ENCODE measurements at places on chromosomes 6 and 20.
A peak's percentile ranks its signal among the peaks of the same experiment; 100 is the strongest.

- DNase-seq: no peak
These were observed 174.3 kb downstream of the TFAP2B start for GRCh38 chr6:50992704-50993625.

GRCh38 chr6:150352321-150353296, 16.2 kb upstream of the IYD start:
- DNase-seq: no peak

DNA sequence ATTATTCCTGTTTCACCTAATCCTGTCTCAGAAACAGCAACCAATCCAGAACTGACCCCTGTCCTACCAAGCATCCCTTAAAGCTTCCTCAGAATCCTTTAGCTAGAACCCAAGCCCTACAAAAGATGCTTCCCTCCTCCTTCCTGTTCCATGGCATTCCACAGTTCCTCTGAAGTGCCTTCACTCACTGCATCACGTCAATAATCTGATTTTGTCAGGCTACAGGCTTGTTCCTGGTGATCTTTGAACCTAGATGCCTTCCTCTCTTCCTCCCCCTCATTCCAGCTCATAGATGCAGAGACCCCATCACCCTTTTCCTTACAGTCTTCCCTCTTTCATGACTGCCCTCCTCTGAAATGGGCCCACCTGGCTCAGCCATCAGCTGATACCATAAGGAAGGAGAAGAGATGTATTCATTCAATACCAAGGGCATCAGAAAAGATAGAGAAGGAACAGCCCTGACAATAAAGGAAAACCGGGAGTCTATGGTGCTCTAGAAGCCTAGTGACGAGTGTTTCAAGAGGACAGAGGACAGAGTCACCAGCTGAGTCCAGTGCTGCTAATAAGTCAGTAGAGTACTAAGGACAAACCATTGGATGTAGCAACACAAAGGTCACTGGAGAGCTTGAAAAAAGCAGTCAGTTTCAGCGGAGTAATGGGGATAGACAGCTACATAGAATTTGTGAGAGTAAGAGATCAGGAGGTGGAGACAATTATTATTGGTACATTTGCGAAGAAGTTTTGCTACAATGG, 62.5 kb upstream of the SPDEF start:
- DNase-seq: no peak

GRCh38 chr6:47852727-47853126, 70.9 kb downstream of the OPN5 start:
- DNase-seq: no peak

DNA sequence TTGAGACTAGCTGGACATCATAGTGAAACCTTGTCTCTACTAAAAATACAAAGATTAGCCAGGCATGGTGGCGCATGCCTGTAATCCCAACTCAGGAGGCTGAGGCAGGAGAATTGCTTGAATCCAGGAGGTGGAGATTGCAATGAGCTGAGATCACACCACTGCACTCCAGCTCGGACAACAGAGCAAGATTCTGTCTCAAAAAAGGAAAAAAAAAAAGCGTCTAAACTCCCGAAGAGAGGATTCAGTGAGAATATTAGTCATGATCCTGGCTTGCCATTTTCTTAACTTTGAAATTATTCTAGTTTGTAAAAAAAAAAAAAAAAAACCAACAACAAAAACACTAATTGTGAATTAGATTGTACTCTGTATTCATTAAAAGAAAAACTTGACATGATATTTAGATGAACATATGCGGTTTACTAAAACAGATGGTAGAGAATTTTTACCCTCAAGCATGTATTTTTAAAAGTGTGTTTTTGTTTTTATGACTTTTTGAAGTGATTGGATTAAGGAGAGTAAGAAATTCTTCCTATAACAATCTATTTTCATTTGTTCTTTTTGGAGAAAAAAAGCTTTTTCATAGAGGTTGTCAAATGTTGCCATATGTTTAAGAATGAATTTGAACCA, 80.7 kb downstream of the UST start:
- DNase-seq: no peak

- no peak for DNase-seq
These were observed at the start of gene TBX18 for GRCh38 chr6:84764332-84765049. TSS of gene TBX18 (minus strand) at chr6:84764598. CDS start at chr6:84764181, 417 bp downstream.

DNA sequence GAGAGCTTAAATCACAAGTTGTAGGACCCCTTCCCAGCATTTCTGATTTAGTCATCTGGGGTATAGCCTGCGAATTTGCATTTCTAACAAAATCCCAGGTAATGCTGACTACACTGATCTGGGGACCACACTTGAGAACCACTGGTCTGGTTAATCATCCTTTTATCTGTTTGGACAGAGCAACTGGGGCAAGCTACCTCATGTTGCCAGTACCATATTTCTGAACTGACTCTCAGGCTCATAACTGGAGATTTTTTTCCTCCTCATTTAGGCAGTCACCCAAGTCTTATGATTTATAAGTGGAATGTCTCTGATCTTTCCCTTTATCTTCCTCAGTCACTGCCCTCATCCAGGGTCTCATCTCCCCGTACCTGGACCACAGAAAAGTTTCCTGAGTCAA, 12.0 kb upstream of the GTF3C6 start:
- no peak for DNase-seq

GRCh38 chr20:19071902-19072498, 140.4 kb upstream of the SLC24A3 start:
- no peak for DNase-seq

DNA sequence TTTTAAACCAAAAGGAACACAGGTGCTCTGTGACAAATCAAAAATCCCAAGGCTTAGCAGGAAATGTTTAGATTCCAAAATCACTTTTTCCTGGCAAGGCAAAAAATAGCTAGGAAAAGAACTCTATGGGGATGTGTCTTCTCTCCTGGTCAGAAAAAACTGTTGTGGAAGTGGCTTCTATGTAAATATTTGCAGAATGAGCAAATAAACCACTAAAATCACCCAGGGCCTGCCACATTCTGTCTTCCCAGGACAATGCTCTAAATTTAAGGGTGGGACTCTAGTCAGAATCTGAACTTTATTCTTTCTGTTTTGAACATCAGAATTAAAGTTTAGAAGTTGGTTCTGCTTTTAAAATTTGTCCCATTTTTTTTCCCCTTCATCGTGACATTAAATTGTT, 29.3 kb downstream of the GCM1 start:
- DNase-seq: no peak

DNA sequence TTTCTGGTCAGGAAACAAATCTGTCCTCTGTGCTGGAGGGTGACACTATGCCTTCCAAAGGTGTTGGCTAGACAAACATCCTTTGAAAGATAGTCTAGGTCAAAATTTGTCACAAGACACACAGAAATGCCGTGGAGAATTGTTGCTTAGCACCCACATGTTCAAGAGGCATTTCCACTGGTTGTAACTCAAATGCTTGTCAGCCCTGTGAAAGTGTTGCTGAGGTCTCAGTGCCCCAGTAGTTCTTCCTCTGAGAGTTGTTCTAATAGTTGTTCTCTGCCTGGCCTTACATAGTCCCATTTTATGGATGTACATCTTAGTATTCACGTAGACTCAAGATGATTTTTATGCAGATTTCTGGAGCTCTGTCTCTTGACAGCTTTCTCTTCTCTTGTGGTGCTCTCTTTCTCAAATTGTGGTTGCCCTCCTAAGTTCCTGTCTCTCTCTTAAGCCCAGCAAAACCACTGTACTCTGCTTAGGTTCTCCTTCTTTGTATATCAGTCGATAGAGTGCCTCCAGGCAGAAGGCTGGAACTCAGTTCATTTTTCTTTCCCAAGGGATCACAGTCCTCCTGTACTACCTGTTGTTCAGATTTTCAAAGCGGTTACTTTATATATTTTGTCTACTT, 39.5 kb upstream of the REV3L start:
- no peak for DNase-seq

GRCh38 chr20:44731657-44732056, 14.0 kb upstream of the KCNK15 start:
- no peak for DNase-seq

DNA sequence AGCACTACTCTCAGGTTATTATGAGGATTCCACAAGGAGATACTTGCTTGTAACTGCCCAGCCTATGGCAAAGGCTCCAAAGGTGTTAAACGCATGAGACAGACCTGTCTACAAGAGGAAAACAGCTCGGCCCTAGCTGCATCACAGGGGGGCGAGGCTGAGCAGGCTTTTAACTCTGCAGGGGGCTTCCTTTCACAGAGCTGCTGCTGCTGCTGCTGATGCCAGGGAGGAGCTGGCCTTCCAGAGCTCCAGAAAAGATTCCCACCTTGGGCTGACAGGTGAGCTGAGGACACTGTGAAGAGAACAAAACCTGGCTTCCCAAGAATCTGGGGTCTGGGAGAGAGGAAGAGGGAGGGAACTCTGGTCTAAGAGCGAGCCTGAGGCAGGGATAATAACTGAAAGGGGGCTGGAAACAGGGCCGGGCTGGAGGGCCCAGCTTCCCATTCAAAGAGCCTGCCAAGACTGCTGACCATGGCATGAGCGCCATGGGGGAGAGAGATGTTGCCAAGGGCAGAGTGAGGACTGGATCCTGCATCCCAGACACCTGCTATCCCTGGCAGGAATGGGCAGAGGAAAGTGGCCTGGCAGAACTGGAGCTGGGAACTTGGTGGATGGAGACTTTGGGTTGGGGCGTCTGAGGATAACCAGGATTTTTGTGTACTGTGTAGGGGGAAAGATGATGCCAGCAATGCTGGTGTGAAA, 211.1 kb upstream of the LRFN2 start:
- no peak for DNase-seq

DNA sequence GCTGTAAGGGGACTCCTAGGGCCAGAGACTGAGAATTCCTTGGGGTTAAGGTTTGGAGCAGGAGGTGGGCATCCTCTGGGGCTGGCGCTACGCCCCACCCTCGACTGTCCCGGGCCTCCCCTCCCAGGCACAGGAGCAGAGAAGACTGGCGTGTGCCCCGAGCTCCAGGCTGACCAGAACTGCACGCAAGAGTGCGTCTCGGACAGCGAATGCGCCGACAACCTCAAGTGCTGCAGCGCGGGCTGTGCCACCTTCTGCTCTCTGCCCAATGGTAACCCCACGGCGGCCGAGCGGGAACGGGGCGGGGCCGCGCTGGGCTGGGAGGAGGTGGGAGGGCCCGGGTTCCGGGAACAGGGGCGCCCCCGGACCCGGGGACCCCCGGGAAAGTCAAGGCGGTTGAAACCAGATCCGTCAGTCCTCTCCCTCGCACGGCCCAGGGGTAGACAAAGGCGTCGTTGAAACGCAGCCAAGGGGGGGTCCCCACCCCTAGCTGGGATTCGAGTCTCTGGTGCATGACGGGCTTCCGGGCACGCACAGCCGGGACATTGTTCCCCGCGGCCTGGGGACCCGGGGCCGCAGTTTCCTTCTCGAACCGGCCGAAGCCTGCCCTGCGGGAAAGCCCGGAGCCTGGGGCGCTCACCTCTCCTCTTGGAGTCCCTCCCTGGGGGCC, 844 bp downstream of the WFDC2 start:
- peak; percentile 48 for DNase-seq

GRCh38 chr20:53678990-53679596, 85.5 kb upstream of the ZNF217 start:
- no peak for DNase-seq

- peak; percentile 27 for DNase-seq
These were observed 61.7 kb downstream of the E2F3 start for GRCh38 chr6:20463396-20463795.

GRCh38 chr20:46978951-46979491, 84.4 kb downstream of the EYA2 start:
- DNase-seq: no peak

DNA sequence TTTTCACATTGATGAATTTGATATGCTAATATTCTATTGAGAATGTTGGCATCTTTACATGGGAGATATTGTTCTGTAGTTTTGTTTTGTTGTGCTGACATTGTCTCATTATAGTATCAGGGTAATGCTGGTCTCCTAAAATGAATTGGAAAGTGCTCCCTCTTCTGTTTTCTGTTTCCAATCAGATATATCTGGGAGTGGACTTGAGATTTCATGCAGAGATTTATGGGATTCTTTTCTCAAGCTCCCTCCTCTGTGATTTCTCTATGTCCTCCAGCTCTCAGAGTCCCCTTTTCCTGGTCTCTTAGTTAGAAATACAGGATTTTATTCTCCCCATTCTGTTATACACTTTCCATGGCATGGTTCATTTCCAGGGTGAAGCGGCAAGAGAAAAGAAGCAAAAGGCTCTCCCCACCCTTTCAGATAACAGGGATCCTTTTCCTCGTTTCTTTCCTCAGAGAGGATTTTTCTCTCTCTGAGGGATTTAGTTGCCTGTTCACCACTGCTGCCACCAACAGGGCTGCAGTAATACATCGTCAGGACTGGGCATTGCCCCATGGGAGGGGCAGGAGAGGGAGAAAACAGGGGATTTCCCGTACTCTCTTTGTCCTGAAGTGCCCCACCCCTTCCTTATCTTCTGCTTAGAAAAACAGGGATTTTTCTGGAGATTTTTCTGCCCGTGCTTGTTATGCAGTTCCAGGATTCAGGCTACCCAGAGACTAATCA, 59.3 kb upstream of the STMND1 start:
- DNase-seq: no peak

DNA sequence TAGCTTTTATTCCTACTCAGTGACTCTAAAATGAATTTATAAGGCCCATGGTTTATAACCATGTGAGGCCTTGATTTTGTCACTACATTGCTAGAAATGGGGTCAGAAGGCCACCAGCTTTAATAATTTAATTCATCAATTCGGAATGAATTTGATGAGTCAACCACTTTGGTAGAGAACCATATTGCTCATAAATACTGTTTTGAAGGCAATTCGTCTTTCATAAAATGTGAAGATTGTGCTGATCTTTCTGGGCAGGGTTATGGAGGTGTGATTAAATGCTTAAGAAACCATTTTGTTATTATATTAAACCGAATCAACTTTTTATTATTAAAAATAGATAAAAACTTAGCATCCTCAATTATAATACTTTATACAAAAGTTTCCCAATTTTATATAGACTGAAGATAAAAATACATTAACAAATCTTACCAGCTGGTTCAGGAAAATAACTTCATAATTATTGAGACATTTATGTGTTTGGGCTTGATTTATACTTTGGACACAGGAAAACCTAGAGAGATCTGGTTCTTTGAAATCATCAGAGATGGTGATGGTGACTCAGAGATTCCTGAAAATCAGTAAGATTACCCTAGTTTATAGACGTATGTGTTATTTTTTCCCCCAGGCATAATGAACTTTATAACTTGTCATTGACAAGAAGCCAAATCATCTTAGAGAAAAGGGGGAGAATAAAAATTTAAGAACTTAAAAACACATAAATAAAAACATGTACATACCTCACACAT, 10.6 kb downstream of the HCRTR2 start:
- no peak for DNase-seq

GRCh38 chr6:45822873-45823272, 192.8 kb downstream of the CLIC5 start:
- DNase-seq: no peak

GRCh38 chr6:41801380-41801779, 13.9 kb downstream of the TOMM6 start:
- DNase-seq: no peak

GRCh38 chr20:60749804-60750602, 502.1 kb upstream of the CDH4 start:
- no peak for DNase-seq

GRCh38 chr20:60254901-60255411, 296.7 kb downstream of the CDH26 start:
- no peak for DNase-seq

GRCh38 chr6:112014483-112014882, 39.4 kb upstream of the CCN6 start:
- no peak for DNase-seq

- no peak for DNase-seq
These were observed 69.2 kb downstream of the SLC23A2 start for GRCh38 chr20:4932061-4932460.

Data from GM10248 (cell line).